Naive thymus-derived CD8-positive, alpha-beta T cell (primary cell): ENCODE measurements at places on chromosomes 4 and X.

DNA sequence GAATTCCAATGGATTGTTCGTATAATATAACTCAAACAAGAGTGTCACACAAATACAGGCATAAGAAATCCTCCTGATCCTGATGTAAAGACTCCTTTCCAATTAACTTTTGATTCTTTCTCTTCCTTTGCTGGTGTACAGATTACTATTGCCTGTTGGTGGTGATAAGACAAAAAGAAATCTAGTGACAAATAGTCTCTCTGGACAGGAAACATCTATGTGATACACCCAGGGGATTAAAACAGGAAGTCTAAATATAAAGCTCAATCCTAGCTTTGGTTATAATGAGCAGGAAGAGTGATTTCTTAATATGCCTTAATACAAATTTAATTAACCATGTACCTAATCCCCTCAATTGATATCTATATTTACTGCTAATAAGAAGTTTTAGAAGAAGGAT lies 45.1 kb downstream of the ARHGEF6 start:
- no peak for DNase-seq

GRCh38 chr4:6746721-6747293 lies 30.8 kb downstream of the BLOC1S4 start:
- DNase-seq: no peak

GRCh38 chr4:168755598-168756477 lies 254.2 kb downstream of the CBR4 start:
- DNase-seq: no peak

DNA sequence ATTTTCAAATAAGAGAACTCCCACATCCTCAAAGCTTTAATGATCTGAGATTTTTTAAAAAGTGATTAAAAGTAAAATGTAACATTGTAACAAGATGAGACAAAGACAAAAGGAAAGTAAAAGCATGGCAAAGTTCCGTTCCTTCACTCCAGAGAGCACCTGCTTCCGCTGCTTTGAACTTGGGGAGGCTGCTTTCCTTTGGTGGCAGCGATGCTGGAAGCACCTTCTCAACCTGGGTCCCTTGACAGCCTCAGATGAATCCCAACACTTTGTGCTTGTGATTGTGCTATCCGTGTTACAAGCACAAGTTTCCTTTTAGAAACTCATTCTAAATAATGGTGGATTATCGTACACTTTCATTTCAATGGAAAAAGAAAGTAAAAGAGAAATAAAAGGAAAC lies 59.7 kb downstream of the HADH start:
- peak; percentile 66 for DNase-seq

GRCh38 chr4:119209077-119209476 lies 3.4 kb upstream of the USP53 start:
- DNase-seq: no peak

- DNase-seq: no peak
These were observed 113.6 kb upstream of the EMCN start for GRCh38 chr4:100631281-100631968.

DNA sequence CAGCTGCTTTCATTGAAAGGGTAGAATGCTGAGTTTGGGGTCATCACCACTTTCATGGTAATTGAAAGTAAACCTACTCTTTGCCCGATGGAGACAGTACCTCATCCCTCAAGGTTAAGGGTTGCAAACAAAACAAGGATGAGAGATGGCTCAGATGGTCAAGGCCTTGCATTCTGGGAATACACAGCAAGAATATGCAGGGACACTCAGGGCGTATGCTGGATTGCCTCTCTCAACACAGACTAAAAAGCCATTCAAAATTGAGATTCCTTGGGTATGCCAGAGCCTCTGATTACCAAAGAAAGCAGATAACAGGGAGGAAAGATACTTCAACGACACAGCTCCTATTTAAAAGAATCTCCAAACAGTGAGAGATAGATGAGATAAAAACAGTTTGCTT lies 310.4 kb downstream of the ARAP2 start:
- DNase-seq: no peak

- DNase-seq: no peak
These were observed 33.6 kb upstream of the CCNG2 start for GRCh38 chr4:77123411-77123810.

GRCh38 chr4:128347175-128347868 lies 59.7 kb upstream of the PGRMC2 start:
- DNase-seq: no peak

GRCh38 chr4:166014411-166014810 lies 141.4 kb downstream of the TLL1 start:
- DNase-seq: no peak

DNA sequence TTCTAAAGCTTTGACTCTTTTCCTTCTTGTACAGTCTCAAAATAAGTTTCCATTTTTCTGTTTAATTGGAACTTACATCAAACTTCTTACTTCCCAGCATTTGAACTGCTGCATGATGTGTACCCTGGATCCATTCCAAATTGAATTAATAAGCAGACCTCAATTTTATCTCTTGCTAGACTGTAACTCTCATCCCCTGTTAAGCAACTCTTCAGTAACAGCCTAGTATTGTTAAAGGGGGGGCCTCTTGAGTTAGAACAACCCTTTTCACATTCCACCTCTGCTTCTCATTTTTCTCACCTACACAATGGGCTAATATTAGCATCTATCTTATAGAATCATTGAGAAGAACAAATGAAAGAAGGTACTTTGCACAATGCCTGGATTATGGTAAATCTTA lies 169.4 kb downstream of the IL1RAPL1 start:
- DNase-seq: no peak

- no peak for DNase-seq
These were observed 22.4 kb downstream of the TLR2 start for GRCh38 chr4:153706519-153706918.

DNA sequence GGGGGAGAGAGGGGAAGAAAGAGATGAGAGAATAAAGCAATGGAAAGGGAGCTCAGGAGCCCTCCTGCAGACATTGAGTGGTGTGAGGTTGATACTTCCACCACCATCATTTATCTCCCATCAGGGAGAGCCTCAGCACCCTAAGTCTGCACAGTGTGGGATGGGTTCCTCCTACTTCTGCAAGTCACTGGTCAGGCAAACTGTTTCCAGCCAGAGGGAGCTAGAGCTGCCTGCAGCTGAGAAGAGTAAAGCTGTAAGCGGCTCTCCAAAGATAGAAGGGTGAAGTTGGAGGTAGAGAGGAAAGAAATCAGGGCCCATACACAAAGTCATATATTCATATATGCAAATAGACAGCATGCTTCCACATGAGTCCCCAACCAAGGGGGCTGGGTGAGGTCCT lies 21.9 kb upstream of the ZNF81 start:
- DNase-seq: no peak

- no peak for DNase-seq
These were observed 36.8 kb downstream of the FABP2 start for GRCh38 chr4:119284876-119285780.

GRCh38 chr4:53044651-53044960 lies 182.5 kb downstream of the RASL11B start:
- DNase-seq: no peak

DNA sequence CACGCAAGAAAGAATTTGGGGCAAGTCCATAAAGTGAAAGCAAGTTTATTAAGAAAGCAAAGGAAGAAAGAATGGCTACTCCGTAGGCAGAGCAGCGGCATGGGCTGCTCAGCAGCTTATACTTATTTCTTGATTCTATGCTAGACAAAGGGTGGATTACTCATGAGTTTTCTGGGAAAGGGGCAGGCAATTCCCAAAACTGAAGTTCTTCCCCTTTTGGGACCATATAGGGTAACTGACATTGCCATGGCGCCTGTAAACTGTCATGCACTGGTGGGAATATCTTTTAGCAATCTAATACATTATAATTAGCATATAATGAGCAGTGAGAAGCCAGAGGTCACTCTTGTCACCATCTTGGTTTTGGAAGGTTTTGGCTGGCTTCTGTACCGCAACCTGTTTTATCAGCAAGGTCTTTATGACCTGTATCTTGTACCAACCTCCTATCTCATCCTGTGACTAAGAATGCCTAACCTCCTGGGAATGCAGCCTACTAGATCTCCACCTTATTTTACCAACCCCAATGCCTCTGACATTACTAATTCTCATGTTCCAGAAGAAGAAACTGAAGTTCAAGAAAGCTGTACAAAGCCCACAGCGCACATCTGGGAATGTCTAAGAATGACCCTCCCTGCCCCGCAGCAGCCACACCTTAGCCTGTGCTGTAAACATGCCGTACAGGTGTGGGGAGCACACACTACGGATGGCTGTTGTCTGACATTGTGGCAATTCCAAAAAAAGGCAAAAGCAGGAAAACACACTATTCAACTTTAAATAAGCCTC lies 18.6 kb downstream of the RXFP1 start:
- DNase-seq: no peak

GRCh38 chrX:15985937-15986336 lies 131.3 kb upstream of the AP1S2 start:
- DNase-seq: no peak

- no peak for DNase-seq
These were observed 25.6 kb downstream of the ELF4 start for GRCh38 chrX:130084631-130085237.

DNA sequence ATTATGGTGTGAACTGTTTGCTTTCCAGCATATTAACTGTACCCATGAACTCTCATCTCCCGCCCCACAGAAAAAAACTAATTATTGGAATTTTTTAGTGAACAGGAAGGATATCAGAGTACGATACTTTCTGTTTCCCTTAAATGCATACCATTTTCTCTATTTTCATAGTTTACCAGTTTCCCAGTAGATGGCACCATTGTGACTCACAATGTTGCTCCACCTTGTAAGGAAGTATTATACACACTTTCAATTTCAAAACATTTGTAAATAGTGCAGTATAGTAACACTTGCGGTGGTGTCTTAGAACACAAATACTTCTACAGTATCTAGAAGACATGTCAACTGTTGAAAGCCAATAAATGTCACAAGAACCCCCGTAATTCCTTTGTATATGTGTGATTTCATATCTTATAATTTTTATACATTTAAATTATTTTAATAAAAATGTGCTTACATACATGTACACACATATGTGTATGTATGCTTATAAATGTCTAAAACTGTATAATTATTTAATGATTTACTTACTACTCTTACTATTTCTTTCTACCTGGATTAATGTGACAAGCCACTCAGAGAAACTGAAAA lies 167.3 kb downstream of the SLIT2 start:
- peak; percentile 41 for DNase-seq

GRCh38 chr4:24742335-24742734 lies 53.0 kb upstream of the SOD3 start:
- no peak for DNase-seq

- peak; percentile 57 for DNase-seq
These were observed 8.1 kb upstream of the DCTD start for GRCh38 chr4:182925298-182925757.

GRCh38 chrX:25017667-25018247 lies 2.0 kb upstream of the ARX start:
- no peak for DNase-seq

DNA sequence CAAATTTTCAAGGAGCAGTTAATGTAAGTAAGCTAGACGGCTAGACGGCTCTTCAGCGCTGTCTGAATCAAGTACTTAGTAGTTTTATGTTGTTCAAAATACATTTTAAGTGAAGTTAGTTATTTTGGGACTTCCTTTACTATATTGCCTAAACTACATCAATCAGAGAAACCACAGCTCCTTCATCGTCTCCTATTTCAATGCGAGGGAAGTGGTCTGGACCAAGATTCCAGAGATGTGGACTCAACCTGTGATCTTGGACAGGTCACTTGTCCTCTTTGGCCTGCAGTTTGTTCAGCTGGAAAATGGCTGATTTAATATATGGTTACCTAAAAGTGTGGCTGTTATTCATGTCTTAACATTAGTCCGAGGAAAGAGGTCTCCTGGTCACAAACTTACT lies 10.6 kb downstream of the ING2 start:
- no peak for DNase-seq

DNA sequence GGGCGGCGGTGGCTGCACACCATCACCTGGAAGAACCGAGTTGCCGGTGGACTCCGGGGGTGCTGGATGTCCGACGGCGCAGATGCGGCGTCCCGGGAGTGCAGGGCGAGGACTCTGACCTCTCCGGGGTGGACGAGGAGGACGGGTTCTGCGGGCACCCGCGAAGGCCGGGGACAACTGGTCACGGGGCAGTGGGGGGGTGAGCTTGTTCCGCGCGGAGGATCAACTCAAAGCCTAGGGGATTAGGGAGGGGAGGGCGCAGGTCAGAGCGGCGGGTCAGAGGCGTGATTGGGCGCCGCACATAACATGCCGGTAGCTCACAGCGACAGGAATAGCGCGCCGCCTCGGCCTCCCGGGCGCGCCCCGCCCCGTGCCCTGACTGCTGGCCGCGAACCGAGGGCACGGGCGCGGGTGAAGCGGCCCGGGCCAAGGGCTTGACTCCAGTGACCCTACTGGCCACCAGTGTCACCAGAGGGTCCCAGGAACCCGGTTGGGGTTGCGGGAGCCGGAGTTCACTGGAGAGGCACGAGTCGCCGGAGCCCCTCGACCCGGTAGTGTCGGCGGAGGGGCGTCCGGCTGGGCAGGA lies at the start of gene KLHL34:
TSS of gene KLHL34 (minus strand) at position 179 of the 586 bp plus-strand sequence. CDS start 542 bp downstream, outside the sequence.
- DNase-seq: peak; percentile 12

- DNase-seq: no peak
These were observed 1065.7 kb upstream of the FTHL17 start for GRCh38 chrX:32137525-32137924.

- DNase-seq: no peak
These were observed 467.6 kb upstream of the CNKSR2 start for GRCh38 chrX:20906571-20906970.

- DNase-seq: no peak
These were observed 24.2 kb downstream of the TBC1D14 start for GRCh38 chr4:6933691-6934430.

- DNase-seq: no peak
These were observed 909.4 kb downstream of the FSTL5 start for GRCh38 chr4:161254375-161254774.

DNA sequence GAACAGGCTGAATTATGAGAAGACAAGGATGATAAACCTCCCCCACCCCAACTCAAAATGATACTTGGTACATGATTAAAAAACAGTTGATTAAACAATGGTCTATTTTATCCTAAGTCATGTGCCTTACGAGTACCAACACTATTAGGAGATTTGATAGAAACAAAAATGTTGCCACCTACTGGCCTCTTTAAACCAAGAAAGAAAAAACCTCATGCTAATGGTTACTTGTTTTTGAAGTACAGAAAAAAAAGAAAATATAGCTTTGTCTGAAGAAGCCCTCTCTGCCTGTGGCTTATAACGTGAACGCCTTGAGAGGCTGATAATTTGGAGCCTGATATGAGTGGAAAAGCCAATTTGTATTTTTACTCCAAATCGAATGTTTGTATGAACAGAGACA lies 538.2 kb downstream of the DMD start:
- no peak for DNase-seq

- no peak for DNase-seq
These were observed 660.6 kb upstream of the TENM3 start for GRCh38 chr4:181582595-181582994.

DNA sequence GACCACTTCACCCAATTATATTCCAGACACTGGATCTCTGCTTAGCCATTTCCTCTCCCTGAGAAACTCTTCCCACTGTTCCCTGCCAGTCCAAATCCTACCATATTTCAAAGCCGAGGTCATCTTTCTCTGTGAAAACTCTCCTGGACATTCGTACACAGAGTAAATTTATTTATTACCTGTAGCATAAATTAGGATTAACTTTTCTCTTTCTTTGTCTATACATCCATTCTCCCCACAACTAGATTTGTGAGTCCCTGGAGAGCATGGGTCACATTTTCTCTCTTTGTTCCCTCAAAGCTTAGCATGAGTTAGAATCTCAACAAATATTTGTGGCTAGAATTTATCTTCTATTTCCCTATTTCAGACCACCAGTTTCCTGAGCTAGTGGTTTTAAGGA lies 27.8 kb upstream of the SMIM10 start:
- DNase-seq: no peak
